ELF-1 (cell line): ENCODE measurements at places on chromosomes 6 and 20.

- DNase-seq = no peak
Measured at GRCh38 chr20:32364554-32365208, 6.5 kb downstream of the ASXL1 start.

DNA sequence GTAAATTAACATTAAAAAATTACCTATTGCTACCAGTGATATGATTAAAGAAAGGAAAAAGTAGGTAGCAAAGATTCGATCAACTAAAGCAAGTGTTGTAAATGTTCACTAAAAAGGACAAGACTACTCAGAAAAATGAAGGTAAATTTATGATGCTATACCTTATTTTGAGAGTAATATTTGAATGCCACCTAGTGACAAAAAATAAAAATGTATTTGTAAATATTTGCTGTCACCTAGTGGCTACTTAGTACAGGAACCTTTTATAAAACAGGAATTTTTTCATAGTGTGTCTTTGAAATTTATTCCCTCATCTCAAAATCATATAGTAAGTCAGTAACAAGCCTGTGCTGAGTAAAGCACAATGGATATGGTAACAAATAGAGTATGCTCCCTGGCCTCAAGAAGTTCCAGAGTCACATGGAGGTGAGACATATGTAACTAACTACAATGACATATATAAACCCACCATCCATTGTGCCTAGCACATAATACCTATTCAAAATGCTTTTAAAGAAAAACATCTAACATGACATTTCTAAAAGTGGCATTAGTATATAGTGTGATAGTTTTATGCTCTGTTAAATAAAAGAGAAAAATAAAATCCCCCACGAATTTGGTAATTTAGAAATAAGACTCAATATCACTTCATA lies 193.1 kb upstream of the SIM1 start:
- DNase-seq = no peak

DNA sequence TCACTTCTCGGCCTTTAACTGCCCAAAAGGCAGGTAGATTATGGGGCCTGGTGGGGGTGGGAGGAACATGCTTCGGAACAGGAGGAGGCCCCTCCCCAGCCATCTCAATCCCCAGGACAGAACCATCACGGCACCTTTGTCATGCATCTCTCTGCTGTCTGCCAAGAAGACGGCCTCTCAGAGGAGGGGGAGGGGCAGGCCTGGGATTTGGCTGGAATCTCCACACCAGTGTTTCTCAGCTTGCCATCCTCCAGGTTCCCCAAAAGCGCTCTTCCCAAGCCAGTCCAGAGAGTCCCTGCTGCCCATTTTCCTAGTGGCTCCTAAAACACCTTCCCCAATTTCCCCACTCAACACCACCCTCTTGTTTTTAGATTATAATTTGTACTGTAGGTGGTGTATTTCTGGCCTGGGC lies 2.5 kb upstream of the POU5F1 start:
- peak; percentile 92 for DNase-seq

GRCh38 chr6:30862156-30862875 lies 22.0 kb upstream of the DDR1 start:
- no peak for DNase-seq

GRCh38 chr20:32116079-32116521 lies 6.6 kb downstream of the TM9SF4 start:
- DNase-seq = no peak
